ENCODE measurements at places on chromosomes 4 and X.

- DNase-seq: peak; percentile 18
Observed at GRCh38 chr4:182745237-182745636, 171.9 kb downstream of the DCTD start.

GRCh38 chrX:111100191-111100590 lies 4.2 kb downstream of the PAK3 start:
- DNase-seq: no peak

DNA sequence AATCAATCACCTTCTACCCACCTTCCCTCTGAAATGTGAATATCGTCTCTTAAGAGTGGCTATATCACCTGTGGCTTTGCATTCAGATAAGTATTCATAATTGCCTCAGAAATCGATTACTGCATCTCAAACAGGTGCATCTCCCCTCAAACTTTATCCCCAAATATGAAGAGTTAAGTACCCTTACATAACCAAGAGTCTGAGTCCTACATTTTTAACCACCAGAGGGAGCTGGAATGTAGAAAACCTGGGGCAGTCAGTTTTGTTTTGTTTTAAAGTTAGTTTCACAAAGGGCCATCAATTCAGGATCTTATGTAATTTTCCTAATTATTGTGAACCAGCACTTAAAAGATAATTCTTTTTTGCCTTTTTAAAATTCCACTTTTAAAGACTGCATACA lies 5.7 kb downstream of the TCEANC start:
- DNase-seq: peak; percentile 63

GRCh38 chrX:24231131-24231540 lies 81.6 kb downstream of the ZFX start:
- no peak for DNase-seq
